ENCODE measurements at places on chromosomes 12 and 14.
A peak's percentile ranks its signal among the peaks of the same experiment; 100 is the strongest.

- peak; percentile 34 for DNase-seq
Measured at GRCh38 chr14:59239022-59239421, 50.6 kb downstream of the DAAM1 start.

DNA sequence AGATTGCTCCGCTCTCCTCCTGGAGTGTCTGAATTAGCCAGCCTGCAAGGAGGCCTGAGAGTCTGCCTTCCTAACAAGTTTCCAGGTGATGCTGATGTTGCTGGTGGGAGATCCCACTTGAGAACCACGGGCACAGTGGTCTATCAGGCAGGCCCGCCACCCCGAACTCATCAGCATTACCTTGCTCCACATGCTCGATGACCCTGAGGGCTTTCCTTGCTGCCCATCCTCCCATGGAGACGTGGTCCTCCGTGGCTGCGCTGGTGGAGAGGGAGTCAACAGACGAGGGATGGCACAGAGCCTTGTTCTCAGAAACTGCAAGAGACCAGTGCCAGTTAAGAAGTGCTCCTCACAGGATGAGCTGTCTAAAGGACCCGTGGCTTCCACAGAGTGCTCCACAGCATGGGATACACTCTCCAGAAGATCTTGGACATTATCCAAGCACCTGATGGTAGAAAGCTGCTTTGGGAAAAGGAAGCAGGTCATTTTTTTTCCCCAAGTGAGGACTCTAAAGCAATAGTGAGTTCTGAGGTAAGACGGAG is 18.3 kb downstream of the HAL start:
- no peak for DNase-seq

DNA sequence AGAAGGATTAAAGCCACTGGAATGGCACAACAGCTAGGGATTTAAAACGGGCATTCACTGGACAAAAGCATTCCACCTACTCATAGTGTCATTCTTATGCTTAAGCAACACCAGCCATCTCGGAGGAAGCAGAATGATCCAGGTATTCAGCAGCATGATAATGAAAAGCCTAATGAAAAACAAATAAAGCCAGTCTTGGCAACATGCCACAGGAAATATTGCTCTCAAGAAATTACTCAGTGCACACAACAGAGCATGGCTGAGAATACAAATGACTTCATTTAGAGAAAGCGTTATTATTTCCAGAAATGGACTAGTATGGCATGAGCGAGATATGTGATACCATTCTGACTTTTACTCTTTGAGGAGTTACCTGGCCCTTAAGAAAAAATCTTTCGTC is 442.2 kb downstream of the APAF1 start:
- peak; percentile 93 for DNase-seq

DNA sequence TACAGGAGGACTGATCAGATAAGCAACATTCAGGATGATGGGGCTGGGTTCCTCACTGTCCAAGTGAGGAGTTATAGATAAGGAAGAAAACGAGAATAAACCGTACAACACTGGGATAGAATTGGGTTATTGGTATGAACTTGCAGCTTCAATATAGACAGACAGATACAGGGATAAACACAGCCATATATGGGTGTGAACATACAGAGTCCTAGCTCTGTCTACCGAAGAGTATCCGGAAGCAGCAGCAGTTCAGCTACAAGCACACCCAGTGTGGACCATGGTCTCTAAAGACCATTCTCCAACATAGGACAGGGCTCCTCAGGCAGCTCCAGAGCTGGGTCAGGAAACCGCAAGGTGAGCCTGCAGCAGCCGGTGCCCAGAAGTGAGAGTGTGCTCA is 40.8 kb downstream of the CDC42BPB start:
- DNase-seq, result no peak

DNA sequence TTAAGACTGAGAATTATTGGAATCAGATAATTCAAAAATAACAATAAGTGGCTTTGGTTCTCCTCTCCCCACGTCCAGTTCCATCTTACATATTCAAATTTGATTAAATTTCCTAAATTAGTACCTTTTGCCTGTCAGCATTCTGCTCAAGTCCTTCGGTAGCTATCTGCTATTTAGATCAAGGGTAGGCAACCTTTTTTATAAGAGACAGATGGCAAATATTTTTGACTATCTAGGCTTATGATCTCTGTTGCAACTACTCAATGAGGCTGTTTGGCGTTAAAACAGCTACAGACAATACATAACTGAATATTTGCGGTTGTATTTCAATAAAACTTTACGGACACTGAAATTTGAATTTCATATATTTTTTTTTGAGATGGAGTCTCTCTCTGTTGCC is 21.7 kb downstream of the L2HGDH start:
- DNase-seq, result no peak

DNA sequence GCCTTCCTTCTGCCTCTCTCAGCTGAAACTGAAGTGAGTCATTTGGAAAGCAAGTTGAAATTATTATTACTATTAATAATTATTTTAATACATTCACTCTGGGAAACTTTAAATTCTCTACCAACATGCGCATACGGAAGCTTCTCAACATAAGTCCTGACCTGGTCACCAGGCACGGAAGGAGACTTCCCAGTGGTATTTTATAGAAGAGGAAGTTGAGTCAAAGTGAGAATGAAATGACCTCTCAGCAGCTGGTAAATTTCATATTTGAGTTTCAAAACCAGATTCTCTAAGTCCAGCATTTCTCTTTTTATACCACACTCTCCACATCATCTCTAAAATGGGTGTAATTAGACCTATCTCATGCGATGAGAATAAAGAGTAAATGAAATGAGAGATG is 747.4 kb downstream of the VRK1 start:
- DNase-seq, result no peak

- DNase-seq, result no peak
Measured at GRCh38 chr12:111445726-111446581, 40.2 kb downstream of the SH2B3 start.

GRCh38 chr12:59484575-59484974 is 111.3 kb upstream of the SLC16A7 start:
- DNase-seq, result no peak

DNA sequence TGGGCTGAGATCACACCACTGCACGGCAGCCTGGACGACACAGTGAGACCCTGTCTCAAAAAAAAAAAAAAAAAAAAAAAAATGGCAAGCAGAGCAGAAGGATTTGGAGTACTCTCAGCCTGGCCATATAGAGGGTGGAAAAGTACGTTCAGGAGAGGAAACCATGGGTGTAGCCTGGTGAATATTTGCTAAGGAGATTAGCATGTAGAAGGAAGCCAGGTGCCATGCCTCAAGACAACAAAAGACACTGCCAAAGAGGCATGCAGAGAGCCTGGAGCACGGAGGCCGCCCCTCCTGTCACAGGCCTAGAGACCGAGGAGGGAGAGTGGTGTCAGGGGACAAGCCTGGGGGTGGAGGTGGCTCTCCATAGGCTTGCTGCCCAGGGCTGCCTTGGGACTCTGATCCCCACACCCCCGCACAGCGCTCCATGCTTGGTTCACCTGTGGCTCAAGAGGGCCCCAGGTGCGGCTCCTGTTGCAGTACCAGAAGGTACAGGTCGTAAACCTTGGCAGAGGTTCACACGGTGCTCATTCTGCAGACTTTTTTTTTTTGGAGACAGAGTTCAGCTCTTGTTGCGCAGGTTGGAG is 27.9 kb upstream of the DEGS2 start:
- no peak for DNase-seq

GRCh38 chr12:22356231-22356630 is 21.7 kb upstream of the ST8SIA1 start:
- no peak for DNase-seq

DNA sequence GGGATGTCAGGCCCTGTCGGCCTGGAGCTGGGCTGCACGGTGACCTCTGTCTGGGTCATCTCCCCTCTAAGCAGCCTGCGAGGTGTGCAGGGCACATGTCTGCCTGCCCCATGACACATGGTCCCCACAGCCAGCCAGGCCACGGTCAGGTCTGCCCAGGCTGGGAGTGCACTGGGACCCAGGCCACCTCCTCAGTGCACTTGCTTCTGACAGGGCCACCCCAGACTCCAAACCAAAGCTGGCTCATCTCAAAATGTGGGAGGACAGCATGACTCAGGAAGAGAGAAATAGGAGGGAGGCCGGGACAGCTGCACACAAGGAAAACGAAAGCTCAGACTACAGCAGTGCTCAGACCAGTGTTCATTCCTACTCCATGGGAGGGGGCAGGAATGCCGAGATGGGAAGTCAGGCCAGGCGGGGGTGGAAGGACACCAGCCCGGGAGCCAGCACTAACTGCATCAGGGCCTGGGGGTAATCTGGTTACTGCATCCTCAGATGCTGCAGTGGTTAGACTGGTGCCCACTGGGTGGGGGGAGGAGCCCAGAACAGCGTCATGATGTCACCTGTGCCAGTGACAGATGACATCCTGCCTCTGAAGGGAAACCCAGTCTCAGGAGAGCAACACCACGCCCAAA is 4.0 kb downstream of the P2RX2 start:
- no peak for DNase-seq

DNA sequence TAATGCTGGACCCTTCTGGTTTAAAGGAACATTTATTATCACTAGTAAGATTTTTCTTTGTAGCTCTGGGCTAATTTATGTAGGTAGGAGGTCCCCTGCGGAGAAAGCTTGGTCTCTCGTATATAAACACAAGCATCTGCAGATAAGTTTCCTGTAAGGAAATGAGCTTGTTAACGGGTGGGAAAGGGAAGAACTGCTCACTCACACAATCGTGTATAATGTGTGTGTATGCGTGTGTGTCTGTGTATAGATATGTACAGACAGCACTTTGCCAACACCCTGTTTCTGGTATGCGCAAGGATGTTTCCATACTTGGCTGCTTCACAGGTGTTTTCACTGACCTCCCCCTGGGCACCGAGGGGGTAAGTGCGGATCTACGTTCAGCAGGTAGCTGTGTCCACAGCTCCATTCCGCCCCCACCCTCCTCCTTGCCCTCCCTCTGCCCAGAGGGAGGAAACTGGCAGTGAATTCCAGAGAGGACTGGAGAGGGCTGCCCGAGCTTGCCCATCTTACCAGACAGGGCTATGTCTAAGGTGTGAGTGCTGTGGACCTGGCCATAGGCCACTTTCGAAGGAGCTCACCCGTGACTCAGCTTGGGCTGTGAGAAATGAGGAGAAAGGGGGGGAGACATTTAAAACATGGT is 65.2 kb downstream of the NINJ2 start:
- no peak for DNase-seq

- DNase-seq, result no peak
Measured at GRCh38 chr14:22598099-22598895, at the start of gene ABHD4. Gene ABHD4 (plus strand): TSS chr14:22598300. CDS start chr14:22598307, 7 bp downstream.

GRCh38 chr14:69460093-69460701 is 24.3 kb upstream of the PLEKHD1 start:
- peak; percentile 41 for DNase-seq

DNA sequence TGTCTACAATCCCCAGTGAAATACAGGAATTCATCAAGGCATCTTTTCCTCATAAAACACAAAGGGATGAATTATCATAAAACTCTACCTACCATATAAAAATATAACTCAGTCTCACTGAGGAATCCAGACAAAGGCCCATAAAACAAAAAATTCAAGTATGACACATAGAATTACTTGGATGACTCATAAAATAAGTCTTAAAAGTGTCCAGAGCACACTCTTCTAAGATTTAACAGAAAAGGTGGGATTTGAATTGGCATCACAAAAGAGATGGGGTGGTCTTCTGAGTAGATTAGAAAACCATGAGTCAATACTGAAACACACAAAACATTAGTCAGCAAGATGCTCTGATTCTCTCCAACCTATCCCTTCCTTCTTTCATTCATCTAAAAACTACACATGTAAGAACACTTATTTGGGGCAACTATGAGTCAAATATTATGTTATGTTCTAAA is 202.7 kb upstream of the GARIN6 start:
- DNase-seq, result no peak

GRCh38 chr12:16581416-16581815 is 24.5 kb downstream of the LMO3 start:
- no peak for DNase-seq

DNA sequence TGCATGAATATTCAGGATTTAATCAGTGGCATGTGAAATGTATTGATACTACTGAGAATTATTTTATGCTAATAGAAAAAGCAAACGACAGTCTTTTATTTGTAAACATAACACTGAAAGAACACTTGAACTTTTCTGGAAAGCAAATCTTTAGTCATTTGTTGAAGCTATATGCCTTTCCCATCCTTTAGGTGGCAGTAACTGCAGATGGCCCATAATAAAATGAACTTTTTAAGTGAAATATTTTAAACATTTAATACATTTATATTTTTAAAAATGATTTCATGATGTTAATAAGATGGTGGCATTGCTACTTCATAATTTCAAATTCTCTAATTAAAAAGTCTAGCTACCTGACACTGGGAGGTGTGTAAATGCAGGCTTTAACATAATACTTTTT is 13.9 kb upstream of the KRR1 start:
- no peak for DNase-seq

GRCh38 chr12:57145460-57146059 is 1.9 kb downstream of the LRP1-AS start:
- DNase-seq, result no peak

DNA sequence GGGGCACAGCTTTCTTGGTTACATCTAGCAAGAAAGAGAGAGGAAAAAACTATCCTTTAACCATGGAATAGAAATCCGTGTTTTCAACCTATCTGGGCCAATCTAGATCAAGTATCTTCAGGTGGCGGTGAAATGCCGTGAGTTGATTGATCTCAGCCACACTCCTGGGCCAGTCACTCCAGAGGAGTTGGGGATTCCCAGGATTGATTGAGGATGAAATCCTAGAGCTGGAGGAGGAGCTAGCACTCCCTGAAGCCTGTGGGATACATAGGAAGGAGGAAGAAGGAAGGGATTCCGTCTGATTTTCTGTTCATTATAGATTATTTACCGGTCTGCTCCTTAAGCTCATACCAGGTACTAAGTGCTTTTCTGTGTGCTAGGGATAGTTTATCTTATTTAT is 106.3 kb upstream of the ARID2 start:
- no peak for DNase-seq

- no peak for DNase-seq
Measured at GRCh38 chr12:3651585-3652424, 101.1 kb downstream of the CRACR2A start.

DNA sequence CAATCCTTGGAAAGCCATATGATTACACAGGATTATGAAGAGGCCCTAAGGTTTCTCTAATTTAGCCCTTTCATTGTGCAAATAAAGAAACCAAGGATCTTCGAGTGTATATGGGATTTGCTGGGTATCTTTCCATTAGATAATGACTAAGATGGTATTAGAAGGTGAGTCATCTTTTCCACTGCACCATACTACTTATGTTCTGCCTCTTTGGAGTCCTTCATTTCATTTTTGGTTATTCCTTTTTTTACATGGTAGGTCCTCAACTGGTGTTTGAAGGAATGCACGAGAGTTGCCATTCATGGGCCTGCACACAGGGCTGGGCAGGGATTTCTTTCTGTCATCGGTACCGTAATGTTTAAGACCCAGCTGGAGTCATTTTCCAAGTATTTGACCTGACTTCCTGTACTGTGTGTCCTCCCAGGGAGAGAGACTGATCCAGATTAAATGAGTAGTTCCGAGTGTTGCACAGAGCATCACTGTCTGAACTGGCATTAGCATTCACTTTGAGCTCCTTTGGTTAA is 85.7 kb downstream of the BORCS5 start:
- no peak for DNase-seq

GRCh38 chr12:27331291-27331926 is 1.2 kb upstream of the BMAL2 start:
- DNase-seq, result no peak

GRCh38 chr12:10135126-10135525 is 5.1 kb upstream of the CLEC7A start:
- DNase-seq, result no peak

GRCh38 chr12:125276567-125276966 is 211.3 kb downstream of the AACS start:
- no peak for DNase-seq

GRCh38 chr12:68158432-68158831 is 1.1 kb downstream of the IFNG start:
- DNase-seq, result peak; percentile 17
